ENCODE measurements at places on chromosomes 2 and 18.
A peak's percentile ranks its signal among the peaks of the same experiment; 100 is the strongest.

DNA sequence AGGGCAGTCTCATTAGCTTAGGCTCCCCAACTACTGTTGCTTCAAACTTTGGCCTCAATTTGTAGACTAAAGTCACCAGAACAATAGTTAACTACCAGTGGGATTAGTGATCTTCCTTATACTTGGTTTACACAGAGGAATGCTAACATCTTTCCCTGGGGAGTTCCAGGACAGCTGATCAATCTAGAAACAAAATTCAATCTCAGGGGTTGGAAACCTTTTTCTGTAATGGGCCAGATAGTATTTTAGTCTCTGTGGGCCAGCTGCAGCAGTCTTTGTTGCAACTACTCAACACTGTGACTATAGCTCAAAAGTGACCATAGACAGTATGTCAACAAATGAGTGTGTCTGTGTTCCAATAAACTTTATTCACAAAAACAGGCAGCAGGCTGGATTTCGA lies 85.7 kb downstream of the METTL8 start:
- DNase-seq: no peak

- DNase-seq: no peak
These were observed 163.2 kb upstream of the MYCN start for GRCh38 chr2:15776992-15777702.

GRCh38 chr18:59721211-59721610 lies 24.0 kb upstream of the CCBE1 start:
- DNase-seq: no peak

DNA sequence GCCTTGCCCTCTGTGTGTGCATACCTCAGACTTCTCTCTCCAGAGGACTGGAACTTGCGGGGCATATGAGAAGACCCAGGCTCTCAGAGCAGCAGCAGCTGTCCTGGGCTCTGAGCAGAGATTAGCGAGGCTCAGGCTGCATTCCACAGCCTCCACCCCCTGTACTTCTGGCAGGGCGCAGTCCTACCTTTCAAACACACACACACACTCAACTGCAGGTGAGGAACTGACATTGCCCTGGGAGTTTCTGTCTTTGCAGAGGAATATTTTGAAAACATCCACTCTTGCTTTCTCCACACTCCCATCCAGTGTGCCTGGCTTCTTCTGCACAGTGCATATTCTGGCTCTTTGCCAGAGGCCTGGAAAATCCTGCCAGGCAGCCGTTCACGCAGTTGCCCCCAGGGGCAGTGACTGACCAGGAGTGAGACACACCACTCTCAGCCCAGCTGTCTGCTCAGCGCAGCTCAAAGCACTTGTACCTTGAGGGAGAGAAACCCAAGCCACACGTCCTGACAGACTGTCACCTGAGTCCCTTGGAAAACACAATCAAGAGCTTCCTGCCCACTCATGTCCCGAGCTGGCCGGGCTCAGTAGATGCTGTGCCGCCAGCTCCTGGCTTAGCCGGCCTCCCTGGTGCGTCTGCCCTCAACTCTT lies 460.8 kb downstream of the RNF144A start:
- no peak for DNase-seq

- DNase-seq: peak; percentile 48
These were observed 182.7 kb downstream of the RPIA start for GRCh38 chr2:88874063-88874657.

- DNase-seq: peak; percentile 6
These were observed 19.1 kb downstream of the SULT1C4 start for GRCh38 chr2:108396845-108397244.

DNA sequence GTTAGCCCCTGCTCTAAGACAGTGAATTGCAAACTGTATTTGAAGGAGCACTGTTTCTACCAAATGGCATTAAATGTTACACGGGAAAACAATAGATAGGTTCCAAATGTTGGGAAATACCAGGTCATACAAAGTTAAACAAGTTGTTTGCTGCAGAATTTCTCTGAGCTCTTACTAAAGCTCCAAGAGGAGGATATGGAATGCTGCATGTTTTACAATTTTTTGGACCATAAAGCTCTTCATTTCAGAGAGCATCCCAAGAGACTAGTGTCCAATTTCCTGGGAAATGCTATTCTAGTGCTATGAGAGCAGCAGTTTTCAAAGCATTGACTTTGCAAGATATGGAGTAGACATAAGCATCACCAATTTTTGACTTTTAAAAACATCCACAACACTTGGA lies 155.6 kb upstream of the CCDC68 start:
- no peak for DNase-seq

GRCh38 chr2:166357068-166357949 lies 18.4 kb downstream of the SCN9A start:
- DNase-seq: no peak

GRCh38 chr2:53744395-53745065 lies 23.1 kb upstream of the CHAC2 start:
- no peak for DNase-seq

DNA sequence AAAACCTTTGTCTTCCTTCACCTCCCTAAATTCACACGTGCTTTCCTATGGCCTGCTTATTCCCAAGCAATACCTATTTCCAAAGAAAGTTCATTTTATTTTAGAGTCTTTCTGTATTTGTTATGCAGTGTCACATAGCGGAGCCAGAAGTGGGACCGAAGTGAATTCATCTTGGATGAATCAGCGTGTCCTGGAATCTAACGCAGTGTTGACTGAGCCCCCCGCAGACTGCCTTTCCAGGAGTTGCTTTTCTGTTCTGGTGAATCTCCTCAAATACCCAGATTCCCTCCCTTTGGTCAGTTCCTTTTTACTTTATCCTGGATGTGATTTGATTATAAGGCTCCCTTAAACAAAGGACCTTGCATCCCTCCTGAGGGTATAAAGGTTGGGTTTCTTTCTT lies 10.8 kb downstream of the ALPP start:
- no peak for DNase-seq

- no peak for DNase-seq
These were observed 211.1 kb upstream of the GATA6 start for GRCh38 chr18:21958263-21958662.

GRCh38 chr2:204654669-204655068 lies 109.4 kb downstream of the PARD3B start:
- DNase-seq: no peak
